ENCODE measurements at places on chromosomes 7 and 10.

GRCh38 chr7:6409944-6410693 lies 37.6 kb downstream of the DAGLB start:
- DNase-seq: no peak

DNA sequence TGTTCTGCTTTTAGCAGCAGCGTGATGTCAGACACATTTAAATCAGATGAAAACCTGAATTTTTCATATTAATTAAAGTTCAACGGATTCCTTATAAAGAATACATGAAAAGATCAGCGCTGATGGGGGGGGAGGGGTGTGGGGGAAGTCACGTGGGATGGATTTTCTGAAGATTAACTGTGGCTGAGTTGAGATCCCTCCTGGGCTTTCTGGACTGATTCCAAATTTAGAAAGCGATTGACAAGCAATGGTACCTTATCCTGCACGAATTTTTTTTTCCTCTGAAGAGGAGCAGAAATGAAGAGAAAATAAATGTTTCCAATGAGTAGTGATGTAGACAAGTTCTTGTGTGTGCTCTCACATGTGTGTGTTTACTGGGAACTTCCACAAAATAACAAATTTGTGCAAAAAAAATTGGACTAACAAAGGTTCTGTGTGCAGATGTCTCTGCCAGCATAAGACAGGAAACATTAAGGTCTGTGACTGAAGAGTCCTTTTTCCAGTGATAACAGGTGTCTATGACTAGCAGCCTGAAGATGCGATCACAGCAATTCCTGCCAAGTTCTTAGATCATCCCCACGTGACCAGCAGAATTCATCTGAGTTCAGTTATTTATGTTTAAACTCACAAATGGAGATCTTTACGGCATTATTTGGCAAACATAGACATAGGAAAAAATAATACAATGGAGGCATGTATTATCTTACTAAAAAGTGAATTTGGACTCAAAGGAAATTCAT lies 585.2 kb upstream of the CELF2 start:
- DNase-seq: no peak

DNA sequence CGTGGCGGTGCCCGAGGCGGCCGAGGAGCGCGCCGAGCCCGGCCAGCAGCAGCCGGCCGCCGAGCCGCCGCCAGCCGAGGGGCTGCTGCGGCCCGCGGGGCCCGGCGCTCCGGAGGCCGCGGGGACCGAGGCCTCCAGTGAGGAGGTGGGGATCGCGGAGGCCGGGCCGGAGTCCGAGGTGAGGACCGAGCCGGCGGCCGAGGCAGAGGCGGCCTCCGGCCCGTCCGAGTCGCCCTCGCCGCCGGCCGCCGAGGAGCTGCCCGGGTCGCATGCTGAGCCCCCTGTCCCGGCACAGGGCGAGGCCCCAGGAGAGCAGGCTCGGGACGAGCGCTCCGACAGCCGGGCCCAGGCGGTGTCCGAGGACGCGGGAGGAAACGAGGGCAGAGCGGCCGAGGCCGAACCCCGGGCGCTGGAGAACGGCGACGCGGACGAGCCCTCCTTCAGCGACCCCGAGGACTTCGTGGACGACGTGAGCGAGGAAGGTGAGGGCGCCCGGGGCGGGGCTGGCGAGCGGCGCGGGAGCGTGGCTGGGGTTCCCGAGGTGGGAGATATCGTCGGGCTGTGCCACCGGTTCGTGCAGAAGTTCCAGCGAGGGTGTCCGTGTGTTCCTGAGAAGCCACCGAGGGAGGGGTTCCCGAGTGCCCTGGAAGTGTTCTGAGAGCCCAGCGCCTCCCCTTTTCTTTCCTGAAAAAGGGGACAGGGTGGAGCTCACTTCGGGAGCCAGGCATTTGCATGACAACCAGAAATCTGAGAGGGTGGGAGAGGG lies 495 bp downstream of the EIF3B start:
- peak; percentile 55 for DNase-seq

DNA sequence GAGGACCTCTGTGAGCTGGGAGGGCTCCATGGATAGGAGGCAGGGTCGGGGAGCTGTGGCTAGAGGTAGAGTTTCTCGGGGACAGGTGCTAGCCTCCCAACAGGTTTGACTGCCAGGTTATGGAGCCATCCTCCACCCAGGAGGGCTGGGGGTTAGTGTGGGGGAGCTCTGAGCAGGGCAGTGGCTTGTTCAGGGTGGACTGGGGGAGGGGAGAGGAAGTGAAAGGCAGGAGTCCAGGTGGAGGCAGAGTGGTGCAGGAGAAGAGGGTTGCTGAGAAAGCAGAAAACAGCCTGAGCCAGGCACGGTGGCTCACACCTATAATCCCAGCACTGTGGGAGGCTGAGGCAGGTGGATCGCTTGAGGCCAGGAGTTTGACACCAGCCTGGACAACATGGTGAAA lies 40.5 kb upstream of the HSPB1 start:
- DNase-seq: no peak

DNA sequence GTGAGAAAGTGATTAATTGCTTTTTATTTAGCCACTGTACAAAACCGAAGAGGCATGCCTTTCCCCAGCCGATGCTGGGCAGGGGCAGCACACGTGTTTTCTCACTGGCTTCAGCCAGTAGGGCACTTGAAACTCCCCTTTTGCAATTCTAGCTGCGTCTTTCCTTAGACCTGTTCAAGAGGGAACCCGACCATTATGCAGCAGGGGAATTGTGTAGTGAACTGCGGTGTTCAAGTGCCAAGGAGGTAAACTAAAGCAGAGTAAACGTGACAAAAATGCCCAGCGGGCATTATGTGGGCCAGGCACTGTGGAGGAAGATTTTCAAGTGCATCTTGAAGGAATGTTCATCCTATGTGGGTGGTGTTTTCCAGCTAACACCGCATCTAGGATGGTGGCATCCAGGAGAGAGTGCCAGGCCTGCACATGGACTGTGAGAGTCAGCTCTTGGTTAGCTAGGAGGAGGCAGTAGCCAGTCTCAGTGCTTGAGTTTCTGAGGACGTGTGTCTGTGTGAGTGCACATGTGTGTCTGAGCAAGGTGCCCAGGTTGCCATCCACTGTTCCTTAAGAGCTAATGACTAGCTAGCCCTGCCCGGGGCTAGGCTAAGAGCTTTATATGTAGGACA lies 3.3 kb downstream of the WIPF3 start:
- DNase-seq: no peak

- DNase-seq: no peak
These were observed 264.0 kb upstream of the CDC14C start for GRCh38 chr7:48660306-48660870.

DNA sequence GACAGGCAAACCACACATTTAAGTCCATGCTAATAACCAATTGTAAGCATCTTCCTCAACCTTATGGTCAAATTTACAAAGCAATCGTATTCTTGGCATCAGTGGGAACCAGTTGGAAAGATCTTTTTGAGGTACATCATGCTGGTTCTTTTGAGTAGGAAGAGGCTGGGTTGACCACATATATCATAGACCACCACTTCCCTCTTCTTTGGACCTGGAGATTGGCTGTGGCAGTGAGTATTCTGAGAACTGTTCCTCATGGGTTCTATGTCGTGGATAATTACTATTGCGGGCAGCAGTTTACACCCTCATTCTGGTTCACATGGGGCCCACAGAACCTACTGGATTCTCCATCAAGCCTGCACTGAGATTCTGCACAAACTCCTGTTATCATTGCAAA lies 35.5 kb upstream of the C1GALT1 start:
- DNase-seq: no peak

All from stimulated activated CD4-positive, alpha-beta T cell treated with anti-CD3 and anti-CD28 coated beads, Interleukin-15, amount 100 ng/mL, for 24 hours (primary cell).